ENCODE measurements at places on chromosomes 6 and 20. TPM values are rescaled to one million over a fixed set of nuclear protein-coding genes. Genes with fewer than 3 reads are reported as not detected.

Gene SYCP2L
- 0.51 TPM for total RNA-seq

Gene CNBD2
- total RNA-seq: 4.2 TPM

DNA sequence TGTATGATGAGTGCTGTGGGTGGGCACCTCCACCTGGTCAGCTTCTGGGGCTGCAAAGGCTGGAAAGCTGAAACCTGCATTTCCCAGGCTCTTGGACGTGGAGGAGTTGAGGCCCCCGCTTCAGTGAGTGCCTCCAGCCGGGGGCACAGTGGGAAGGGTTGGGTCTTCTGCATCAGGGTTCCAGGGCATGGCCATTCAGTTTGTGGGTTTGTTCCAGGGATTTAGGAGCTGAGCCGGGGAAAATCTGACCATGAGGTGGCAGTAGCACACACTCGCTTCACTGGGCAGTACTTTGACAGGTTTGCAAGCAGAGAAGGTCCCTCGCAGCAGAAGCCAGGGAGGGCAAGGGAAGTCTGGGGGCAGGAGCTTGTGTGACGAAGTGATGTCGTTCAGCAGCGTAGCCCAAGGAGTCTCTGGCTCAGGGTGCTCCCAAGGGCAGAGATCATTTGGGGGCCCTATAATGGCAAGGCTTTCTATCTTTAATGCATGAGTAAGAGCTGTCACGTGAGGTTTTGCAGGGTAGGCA, 69.5 kb upstream of the SULF2 start:
- H3K4me1 ChIP-seq: peaks cover 7% of the 10 kb centered on the region
- H3K27me3 ChIP-seq: peaks cover 5% of the 10 kb centered on the region
- no peaks in the 10 kb centered on the region for H3K36me3 ChIP-seq
- H3K27ac ChIP-seq: no peak overlapping the region
- H3K4me3 ChIP-seq: no peak overlapping the region

Gene STMND1
- total RNA-seq: not detected

- DNase-seq: no peak
- peaks cover 8% of the 10 kb centered on the region for H3K27me3 ChIP-seq
- H3K36me3 ChIP-seq: no peaks in the 10 kb centered on the region
- H3K4me3 ChIP-seq: no peak overlapping the region
Observed at GRCh38 chr6:223136-223535, 69.2 kb upstream of the DUSP22 start.

- no peak overlapping the region for H3K4me3 ChIP-seq
- H3K36me3 ChIP-seq: no peaks in the 10 kb centered on the region
- no peaks in the 10 kb centered on the region for H3K4me1 ChIP-seq
Observed at GRCh38 chr20:2640899-2641298, 11.5 kb upstream of the NOP56 start.

Gene CYP39A1
- total RNA-seq: 6.8 TPM

- no peak overlapping the region for H3K4me3 ChIP-seq
- no peaks in the 10 kb centered on the region for H3K27me3 ChIP-seq
- no peak for DNase-seq
- H3K36me3 ChIP-seq: no peaks in the 10 kb centered on the region
Observed at GRCh38 chr6:6648692-6649343, 60.3 kb downstream of the LY86 start.

- H3K4me1 ChIP-seq: no peaks in the 10 kb centered on the region
- no peak overlapping the region for H3K4me3 ChIP-seq
- H3K36me3 ChIP-seq: no peaks in the 10 kb centered on the region
- H3K27ac ChIP-seq: no peak overlapping the region
- DNase-seq: no peak
Observed at GRCh38 chr6:123768921-123769320, 34.7 kb upstream of the NKAIN2 start.

GRCh38 chr6:1436334-1437306, 47.2 kb downstream of the FOXF2 start:
- no peaks in the 10 kb centered on the region for H3K36me3 ChIP-seq
- DNase-seq: peak; percentile 42
- H3K4me1 ChIP-seq: no peaks in the 10 kb centered on the region
- no peak overlapping the region for H3K4me3 ChIP-seq
- peaks cover 41% of the 10 kb centered on the region for H3K27me3 ChIP-seq

DNA sequence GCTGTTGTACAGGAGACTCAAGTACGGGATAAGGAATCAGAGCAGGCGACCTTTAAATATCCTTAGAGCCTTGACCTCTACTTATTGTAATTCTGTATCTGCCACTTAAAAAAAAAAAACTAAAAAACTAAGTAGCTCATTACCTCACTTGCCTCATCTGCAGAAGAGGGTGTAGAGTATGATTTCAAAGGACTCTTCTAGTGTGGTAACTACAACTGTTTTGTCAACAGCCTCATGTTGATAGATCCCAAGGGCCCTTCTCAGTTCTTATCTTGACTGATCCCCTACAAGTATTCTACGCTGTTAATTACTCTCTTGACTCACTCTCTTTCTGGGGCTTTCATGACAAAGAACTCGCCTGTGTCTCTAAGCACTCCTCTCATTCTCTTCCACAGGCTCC, 16.7 kb upstream of the PDYN start:
- peaks cover 44% of the 10 kb centered on the region for H3K27me3 ChIP-seq
- H3K4me1 ChIP-seq: no peaks in the 10 kb centered on the region
- DNase-seq: no peak
- H3K36me3 ChIP-seq: no peaks in the 10 kb centered on the region
- no peak overlapping the region for H3K4me3 ChIP-seq
- no peak overlapping the region for H3K27ac ChIP-seq

Gene SLC13A3
- total RNA-seq: 0.70 TPM

DNA sequence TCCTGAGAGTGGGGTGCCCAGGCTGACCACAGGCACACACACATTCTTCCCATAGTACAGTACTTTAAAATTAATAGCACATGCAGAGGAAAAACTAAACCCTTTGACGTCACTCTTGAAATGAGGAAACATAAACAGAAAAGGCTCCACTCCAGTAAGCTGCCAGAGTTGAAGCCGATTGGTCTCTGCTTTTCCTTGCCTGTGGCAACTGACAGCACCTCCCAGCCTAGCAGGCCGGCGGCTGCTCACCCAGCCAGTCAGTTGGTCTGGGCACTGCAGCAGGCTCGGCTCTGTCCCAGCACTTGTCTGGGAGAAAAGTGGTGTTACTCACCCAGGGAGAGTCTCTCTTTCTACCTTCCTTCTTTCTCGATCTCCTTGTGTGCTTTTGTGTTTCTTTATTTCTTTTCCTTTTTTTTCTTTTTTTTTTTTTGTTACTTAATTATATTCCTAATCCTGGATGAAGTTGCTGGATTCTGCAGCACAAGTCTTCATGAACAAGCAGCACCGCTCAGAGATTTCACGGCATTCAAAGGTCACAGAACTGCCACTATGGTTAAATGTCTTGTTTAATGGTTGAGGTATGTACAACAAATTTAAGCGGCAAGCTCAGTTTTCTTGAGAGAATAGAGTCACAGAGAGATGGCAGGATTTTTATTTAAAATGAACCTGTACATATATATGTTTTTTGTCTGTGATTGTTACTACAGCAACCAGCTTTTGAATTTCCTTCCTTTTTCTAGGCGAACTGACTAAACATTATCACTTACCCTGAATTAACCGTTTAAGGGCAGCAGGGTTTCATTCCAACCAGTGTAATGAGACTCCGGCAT, at the start of gene PDE7B:
PDE7B (plus strand) TSS at position 260 of the 830 bp plus-strand sequence.
- peak; percentile 81 for DNase-seq
- H3K4me3 ChIP-seq: peak within 1 kb of the TSS; percentile 51
- H3K36me3 ChIP-seq: no peaks in the 10 kb centered on the region
- H3K4me1 ChIP-seq: no peaks in the 10 kb centered on the region
- H3K27me3 ChIP-seq: no peaks in the 10 kb centered on the region

DNA sequence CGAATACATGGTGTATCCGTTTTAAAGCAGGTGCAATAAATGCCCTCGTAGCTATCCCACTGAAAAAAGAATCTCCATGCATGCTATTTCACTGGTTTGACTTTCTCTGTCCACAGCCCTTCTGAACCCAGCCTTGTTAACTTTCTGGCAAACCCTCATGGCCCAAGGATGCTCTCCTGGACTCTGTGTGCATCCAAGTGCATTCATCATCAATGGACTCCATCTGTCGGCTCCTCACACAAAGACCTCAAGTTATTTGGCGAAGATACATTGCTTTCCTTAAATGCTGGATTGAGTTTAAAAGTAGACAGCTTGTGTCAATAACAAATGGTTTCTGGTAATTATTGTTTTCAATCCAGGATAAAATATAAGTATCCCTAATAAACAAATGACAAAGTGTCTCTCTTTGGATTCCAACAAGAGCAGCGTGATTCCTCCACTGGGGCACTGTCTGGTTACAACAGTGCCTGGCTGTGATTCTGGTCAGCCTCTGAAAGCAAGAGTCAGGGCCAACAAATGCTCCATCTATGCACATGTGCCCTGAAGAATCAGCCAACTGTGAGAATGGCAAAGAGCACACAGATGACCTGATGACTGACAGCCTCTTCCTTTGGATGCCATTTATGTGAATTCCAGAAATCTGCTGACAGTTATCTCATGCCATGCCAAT, 55.7 kb downstream of the FYN start:
- no peaks in the 10 kb centered on the region for H3K27me3 ChIP-seq
- H3K4me3 ChIP-seq: no peak overlapping the region
- DNase-seq: no peak
- H3K36me3 ChIP-seq: peaks cover 7% of the 10 kb centered on the region
- H3K4me1 ChIP-seq: peaks cover 48% of the 10 kb centered on the region

Gene SMOC2
- 17.0 TPM for total RNA-seq

Gene TNFAIP3
- total RNA-seq: 3.2 TPM

Gene LY6G6C
- not detected for total RNA-seq

Gene PAK5
- not detected for total RNA-seq

Gene ECT2L
- 1.5 TPM for total RNA-seq

Gene EDEM2
- total RNA-seq: 7.2 TPM

GRCh38 chr6:138979813-138980668, 8.0 kb downstream of the REPS1 start:
- no peak for DNase-seq
- no peak overlapping the region for H3K27ac ChIP-seq
- H3K27me3 ChIP-seq: no peaks in the 10 kb centered on the region

DNA sequence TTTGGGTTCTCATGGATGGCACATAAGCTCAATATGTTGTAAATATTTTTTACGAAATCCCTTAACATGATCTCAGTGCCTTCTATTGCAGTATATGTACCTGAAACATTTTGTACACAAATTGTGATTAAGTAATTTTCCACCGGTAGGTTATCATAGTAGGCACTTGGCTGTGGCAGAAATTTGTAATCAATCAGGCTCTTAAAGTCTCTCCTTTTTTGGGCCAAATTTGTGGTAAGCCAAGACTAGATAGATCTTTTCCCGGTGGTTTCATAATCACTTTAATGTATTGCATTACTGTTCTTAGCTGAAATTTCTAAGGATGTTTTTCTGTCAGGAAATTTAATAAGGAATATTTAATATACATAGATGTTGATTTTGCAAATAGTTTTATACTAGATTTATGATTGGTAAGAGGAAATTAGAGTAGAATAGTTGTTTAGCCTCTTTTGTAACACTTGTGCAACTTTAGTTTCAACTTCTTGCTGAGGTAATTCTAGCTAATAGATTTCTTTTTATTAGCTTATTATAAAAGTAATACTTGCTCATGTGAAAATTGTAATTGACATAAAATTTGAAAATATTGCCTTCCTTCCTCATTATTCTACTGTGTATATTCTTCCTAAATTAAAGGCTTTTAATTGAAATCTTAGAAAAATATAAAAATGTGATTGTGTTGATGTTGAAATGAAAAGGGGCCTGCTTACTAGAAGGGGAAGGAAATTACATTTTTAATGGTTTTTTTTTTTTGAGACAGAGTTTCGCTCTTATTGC, 3.2 kb downstream of the PCMT1 start:
- no peak overlapping the region for H3K27ac ChIP-seq
- no peaks in the 10 kb centered on the region for H3K36me3 ChIP-seq
- no peak for DNase-seq
- H3K4me3 ChIP-seq: no peak overlapping the region
- no peaks in the 10 kb centered on the region for H3K27me3 ChIP-seq
- peaks cover 67% of the 10 kb centered on the region for H3K4me1 ChIP-seq

GRCh38 chr6:143863771-143864170, 503 bp upstream of the ZC2HC1B start:
- no peaks in the 10 kb centered on the region for H3K27me3 ChIP-seq
- DNase-seq: no peak
- no peaks in the 10 kb centered on the region for H3K36me3 ChIP-seq
- H3K4me3 ChIP-seq: no peak overlapping the region
- no peak overlapping the region for H3K27ac ChIP-seq
- H3K4me1 ChIP-seq: no peaks in the 10 kb centered on the region

- DNase-seq: no peak
- H3K4me1 ChIP-seq: peaks cover 4% of the 10 kb centered on the region
- no peak overlapping the region for H3K4me3 ChIP-seq
- no peak overlapping the region for H3K27ac ChIP-seq
- H3K27me3 ChIP-seq: no peaks in the 10 kb centered on the region
Observed at GRCh38 chr6:36493859-36494258, 51.1 kb downstream of the KCTD20 start.

Gene PNPLA1
- not detected for total RNA-seq

Gene LAMA5
- total RNA-seq: 83.9 TPM

Gene MGME1
- total RNA-seq: 9.7 TPM

Gene SLC17A1
- not detected for total RNA-seq

DNA sequence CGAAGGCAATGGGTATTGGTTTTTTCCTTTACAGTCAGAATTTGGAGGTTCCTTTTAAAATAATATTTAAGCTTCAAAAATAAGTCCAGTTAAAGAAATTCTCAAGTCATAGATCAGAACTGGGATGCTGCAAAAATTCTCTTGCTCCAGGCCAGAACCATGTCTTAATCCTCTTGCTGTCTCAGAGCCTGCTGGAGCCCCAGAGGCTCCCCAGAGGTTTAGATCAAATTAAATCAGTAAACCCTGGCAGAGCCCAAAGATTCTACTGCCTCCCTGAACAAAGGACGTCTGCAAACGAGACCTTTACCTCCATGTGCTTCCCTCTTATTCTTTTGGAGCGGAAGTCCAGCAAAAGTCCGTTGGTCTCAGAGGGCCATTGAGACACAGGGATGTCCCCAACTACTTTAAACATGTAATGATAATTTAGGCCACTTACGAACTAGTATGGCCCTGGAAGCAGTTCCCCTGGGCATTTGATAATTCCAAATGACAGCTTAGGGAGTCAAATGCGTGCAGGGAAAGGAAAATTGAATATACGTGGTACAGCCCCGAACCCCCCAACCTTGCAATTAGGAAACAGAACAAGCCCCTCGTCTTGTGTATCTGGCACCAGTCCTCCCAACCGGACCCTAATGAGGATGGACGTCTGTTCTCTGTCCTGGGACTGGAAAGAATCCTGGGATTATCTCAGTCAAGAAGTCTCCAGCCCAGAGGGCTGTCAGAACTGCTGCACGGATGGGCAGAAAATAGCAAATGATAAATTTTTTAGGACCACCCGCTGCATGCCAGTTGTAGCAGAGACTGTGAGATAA, 31.5 kb downstream of the SULF2 start:
- peaks cover 15% of the 10 kb centered on the region for H3K4me1 ChIP-seq
- no peaks in the 10 kb centered on the region for H3K27me3 ChIP-seq
- no peak overlapping the region for H3K4me3 ChIP-seq

- no peak overlapping the region for H3K4me3 ChIP-seq
- no peak overlapping the region for H3K27ac ChIP-seq
- H3K36me3 ChIP-seq: peaks cover 37% of the 10 kb centered on the region
- H3K4me1 ChIP-seq: no peaks in the 10 kb centered on the region
- H3K27me3 ChIP-seq: no peaks in the 10 kb centered on the region
Observed at GRCh38 chr20:277496-277781, 13.1 kb downstream of the C20orf96 start.

Data from heart right ventricle (tissue), 16 donors.